ENCODE measurements at places on chromosomes 2 and 18.

- H3K27ac ChIP-seq = no peak overlapping the region
- DNase-seq = no peak
- no peaks in the 10 kb centered on the region for H3K4me1 ChIP-seq
- no peaks in the 10 kb centered on the region for H3K27me3 ChIP-seq
- H3K4me3 ChIP-seq = no peak overlapping the region
Observed at GRCh38 chr18:78914249-78914935, 65.2 kb upstream of the SALL3 start.

DNA sequence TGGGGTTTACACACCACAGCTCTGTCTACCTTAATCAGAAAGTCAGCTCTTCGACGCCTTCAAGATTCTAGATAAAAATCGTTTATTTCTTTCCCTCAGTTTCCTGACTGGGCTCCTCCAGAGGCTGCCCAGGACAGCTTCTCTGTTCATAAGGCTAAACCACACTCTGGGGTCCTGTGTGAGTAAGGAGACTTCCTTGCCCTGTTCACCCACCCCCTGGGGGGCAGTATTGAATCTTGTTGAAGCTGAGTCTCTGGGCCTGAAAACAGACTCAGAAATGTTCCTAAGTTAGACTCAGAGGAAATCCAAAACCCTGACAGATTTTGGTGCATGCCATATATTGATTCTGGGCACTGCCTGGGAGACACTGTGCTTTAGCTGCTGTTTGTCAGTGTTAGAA is 43.0 kb downstream of the G6PC2 start:
- H3K4me3 ChIP-seq = no peak overlapping the region
- no peaks in the 10 kb centered on the region for H3K4me1 ChIP-seq
- H3K27ac ChIP-seq = no peak overlapping the region
- peaks cover 2% of the 10 kb centered on the region for H3K27me3 ChIP-seq
- no peaks in the 10 kb centered on the region for H3K36me3 ChIP-seq

- peaks cover 37% of the 10 kb centered on the region for H3K4me1 ChIP-seq
- DNase-seq = no peak
- H3K27me3 ChIP-seq = no peaks in the 10 kb centered on the region
- H3K36me3 ChIP-seq = peaks cover 37% of the 10 kb centered on the region
- no peak overlapping the region for H3K27ac ChIP-seq
Observed at GRCh38 chr2:178517496-178517895, 37.2 kb downstream of the PLEKHA3 start.

DNA sequence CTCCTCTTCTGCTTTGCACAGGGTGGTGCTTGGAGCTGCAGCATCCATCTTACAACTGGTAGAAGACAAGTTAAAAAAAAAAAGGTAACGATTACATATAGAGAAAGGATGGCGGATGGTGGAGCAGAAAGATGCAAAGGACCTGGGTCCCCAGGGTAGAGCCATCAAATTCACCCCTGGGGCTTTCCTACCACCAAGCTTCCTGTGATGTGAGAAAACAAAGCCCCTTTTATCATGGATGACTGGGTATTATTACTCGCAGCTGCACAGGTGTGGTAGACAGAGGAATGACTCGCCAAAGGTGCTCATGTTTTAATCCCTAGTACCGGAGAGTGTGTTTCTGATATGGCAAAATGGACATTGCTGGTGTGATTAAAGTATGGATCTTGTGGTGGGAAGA is 1.3 kb upstream of the ACOXL start:
- peaks cover 60% of the 10 kb centered on the region for H3K27me3 ChIP-seq
- no peak for DNase-seq
- no peak overlapping the region for H3K27ac ChIP-seq
- H3K4me3 ChIP-seq = no peak overlapping the region

- peaks cover 3% of the 10 kb centered on the region for H3K27me3 ChIP-seq
- no peak overlapping the region for H3K27ac ChIP-seq
- no peak overlapping the region for H3K4me3 ChIP-seq
- H3K36me3 ChIP-seq = no peaks in the 10 kb centered on the region
- DNase-seq = no peak
Observed at GRCh38 chr18:39846265-39846664, 2108.8 kb upstream of the PIK3C3 start.

GRCh38 chr2:23587341-23587880 is 202.4 kb downstream of the KLHL29 start:
- H3K4me1 ChIP-seq = no peaks in the 10 kb centered on the region
- H3K4me3 ChIP-seq = no peak overlapping the region
- no peak for DNase-seq

DNA sequence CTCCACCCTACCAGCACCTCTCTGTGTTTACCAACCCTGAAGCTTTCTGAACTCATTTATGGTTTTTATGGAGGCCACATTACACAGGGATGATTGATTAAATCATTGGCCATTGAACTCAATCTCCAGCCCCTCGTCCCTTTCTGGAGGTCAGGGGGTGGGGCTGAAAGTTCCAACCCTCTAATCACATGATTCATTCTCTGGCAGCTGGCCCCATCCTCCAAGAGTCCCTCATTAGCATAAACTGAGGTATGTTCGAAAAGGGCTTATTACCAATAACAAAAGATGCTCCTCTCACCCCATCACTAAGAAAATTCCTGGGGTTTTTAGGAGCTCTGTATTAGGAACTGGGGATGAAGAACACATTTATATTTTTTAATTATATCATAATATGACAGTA is 92.3 kb downstream of the DIS3L2 start:
- H3K27me3 ChIP-seq = no peaks in the 10 kb centered on the region
- DNase-seq = no peak
- peaks cover 18% of the 10 kb centered on the region for H3K4me1 ChIP-seq
- H3K36me3 ChIP-seq = peaks cover 10% of the 10 kb centered on the region

GRCh38 chr2:84972207-84972783 is 1.3 kb downstream of the KCMF1 start:
- H3K27ac ChIP-seq = peak overlapping the region; percentile 96
- peak overlapping the region; percentile 85 for H3K4me3 ChIP-seq
- H3K27me3 ChIP-seq = no peaks in the 10 kb centered on the region
- H3K36me3 ChIP-seq = peaks cover 39% of the 10 kb centered on the region
- peaks cover 60% of the 10 kb centered on the region for H3K4me1 ChIP-seq
